ENCODE measurements at places on chromosomes 6 and 20. TPM values are rescaled to one million over a fixed set of nuclear protein-coding genes. Genes with fewer than 3 reads are reported as not detected.

SCRT2 gene
- total RNA-seq = not detected

AIF1 gene
- total RNA-seq = not detected

ADGRF4 gene
- 14.2 TPM for total RNA-seq

RAD21L1 gene
- not detected for total RNA-seq

RPL10A gene
- total RNA-seq = 1,532 TPM

IL17F gene
- not detected for total RNA-seq

DEFB124 gene
- total RNA-seq = 0.38 TPM

CCDC170 gene
- total RNA-seq = 0.12 TPM

C20orf144 gene
- total RNA-seq = 0.08 TPM

MAS1 gene
- not detected for total RNA-seq

RNF5 gene
- 48.1 TPM for total RNA-seq

GPR63 gene
- total RNA-seq = 0.46 TPM
